Right renal pelvis (tissue), 4 donors: ENCODE measurements at places on chromosomes 4 and X. TPM values are rescaled to one million over a fixed set of nuclear protein-coding genes. Genes with fewer than 3 reads are reported as not detected.

GRCh38 chr4:4302416-4302815, 12.4 kb downstream of the ZBTB49 start:
- DNase-seq = no peak

Gene PABPC4L
- polyA plus RNA-seq = 14.3 TPM

Gene GPM6B
- 25.2 TPM for polyA plus RNA-seq

Gene FGF13
- polyA plus RNA-seq = 33.5 TPM

Gene C4orf51
- polyA plus RNA-seq = not detected
